ENCODE measurements at places on chromosomes 3 and 15. TPM values are rescaled to one million over a fixed set of nuclear protein-coding genes. Genes with fewer than 3 reads are reported as not detected.

LRRC49 gene
- total RNA-seq: 10.4 TPM

TRIM69 gene
- total RNA-seq: 13.1 TPM

SLC51B gene
- total RNA-seq: not detected

FBXO40 gene
- not detected for total RNA-seq

SAXO2 gene
- 0.30 TPM for total RNA-seq

TM4SF4 gene
- 2.4 TPM for total RNA-seq

CPEB1 gene
- 14.1 TPM for total RNA-seq

CFAP91 gene
- 0.72 TPM for total RNA-seq

RASGRF1 gene
- total RNA-seq: not detected
